Dermis blood vessel endothelial cell (primary cell): ENCODE measurements at places on chromosomes 11 and 22. TPM values are rescaled to one million over a fixed set of nuclear protein-coding genes. Genes with fewer than 3 reads are reported as not detected.

RASSF10 gene
- 1.4 and 5.1 TPM in 2 replicates for total RNA-seq

TH gene
- total RNA-seq: not detected in 2 replicates

PTPRCAP gene
- 1.0 and 2.2 TPM in 2 replicates for total RNA-seq

APOBEC3B gene
- under 0.01 and 2.5 TPM in 2 replicates for total RNA-seq

CFAP300 gene
- total RNA-seq: 0.09 TPM in 1 of 2 replicates, not detected in the other

RTN4R gene
- 0.68 and 2.7 TPM in 2 replicates for total RNA-seq

GLYATL2 gene
- 0.09 TPM in 1 of 2 replicates, not detected in the other for total RNA-seq
